ENCODE measurements at places on chromosomes 5 and 9. TPM values are rescaled to one million over a fixed set of nuclear protein-coding genes. Genes with fewer than 3 reads are reported as not detected.

GRCh38 chr5:1763548-1763911 is 36.1 kb downstream of the MRPL36 start:
- DNase-seq, result peak; percentile 29

DNA sequence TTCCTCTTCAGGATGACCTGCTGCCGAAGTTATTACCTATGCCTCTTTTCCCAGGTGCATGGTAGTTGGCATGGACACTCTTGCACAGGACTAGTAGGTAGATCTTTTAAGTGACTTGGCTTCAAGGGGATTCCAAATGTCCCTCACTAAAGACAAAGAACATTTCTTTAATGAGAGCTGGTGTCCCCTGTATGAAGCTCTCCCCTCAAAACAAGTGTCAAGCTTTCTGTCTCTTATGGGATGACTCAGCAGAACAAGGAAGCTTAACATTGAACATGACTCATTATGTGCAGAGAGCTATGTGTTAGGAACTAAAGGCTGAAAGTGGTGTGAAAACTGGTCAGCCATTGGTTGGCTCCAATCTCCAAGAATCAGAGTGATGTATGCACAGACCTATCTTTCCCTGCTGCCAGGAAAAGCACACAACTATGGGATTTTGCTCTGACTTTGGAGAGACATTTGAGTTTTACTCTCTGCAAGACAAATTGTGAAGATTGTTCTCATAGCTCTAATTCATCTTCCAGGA is 120.5 kb downstream of the PRDM6 start:
- no peak for DNase-seq

- no peak for DNase-seq
Observed at GRCh38 chr5:9877488-9877887, 247.3 kb upstream of the TAS2R1 start.

GRCh38 chr9:136334541-136334940 is 7.2 kb downstream of the GPSM1 start:
- no peak for DNase-seq

GRCh38 chr5:68463606-68464005 is 248.1 kb downstream of the PIK3R1 start:
- DNase-seq, result no peak

GRCh38 chr5:174292348-174292747 is 246.8 kb downstream of the NSG2 start:
- no peak for DNase-seq

DNA sequence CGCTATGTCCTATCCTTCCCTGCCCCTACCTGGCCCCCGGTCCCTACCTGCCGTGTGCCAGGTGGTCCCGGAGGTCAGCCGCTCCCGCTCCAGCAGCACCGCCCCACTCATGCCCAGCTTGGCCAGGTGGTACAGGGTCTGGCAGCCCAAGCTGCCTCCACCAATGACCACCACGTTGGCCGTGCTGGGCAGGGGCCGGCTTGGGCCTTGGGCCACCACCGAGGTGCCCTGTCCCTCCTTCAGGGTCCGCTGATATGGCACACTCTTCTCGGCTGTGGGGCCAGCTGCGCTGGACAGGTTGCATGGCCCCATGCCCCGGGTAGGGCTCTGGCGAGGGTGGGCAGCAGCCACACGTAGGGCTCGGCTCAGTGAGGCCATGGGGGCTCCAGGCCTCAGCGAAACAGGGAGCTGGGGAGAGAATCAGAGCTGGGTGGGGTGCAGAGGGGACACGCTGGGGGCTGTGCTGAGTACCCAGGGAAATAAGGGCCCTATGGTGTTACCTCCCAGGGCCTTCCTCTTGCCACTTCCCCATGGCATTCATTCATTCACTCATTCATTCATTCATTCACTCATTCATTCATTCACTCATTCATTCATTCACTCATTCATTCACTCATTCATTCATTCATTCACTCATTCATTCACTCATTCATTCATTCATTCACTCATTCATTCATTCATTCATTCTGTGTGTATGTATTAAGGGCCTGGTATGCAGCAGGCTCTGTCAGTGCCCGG is 4.2 kb downstream of the SARDH start:
- no peak for DNase-seq

- DNase-seq, result no peak
Observed at GRCh38 chr5:31273161-31273560, 79.7 kb downstream of the CDH6 start.

Gene BARX1
- total RNA-seq, result not detected

Gene OR1J4
- total RNA-seq, result not detected

Gene PANK3
- total RNA-seq, result 53.8 TPM
